ENCODE measurements at places on chromosomes 3 and 15.

DNA sequence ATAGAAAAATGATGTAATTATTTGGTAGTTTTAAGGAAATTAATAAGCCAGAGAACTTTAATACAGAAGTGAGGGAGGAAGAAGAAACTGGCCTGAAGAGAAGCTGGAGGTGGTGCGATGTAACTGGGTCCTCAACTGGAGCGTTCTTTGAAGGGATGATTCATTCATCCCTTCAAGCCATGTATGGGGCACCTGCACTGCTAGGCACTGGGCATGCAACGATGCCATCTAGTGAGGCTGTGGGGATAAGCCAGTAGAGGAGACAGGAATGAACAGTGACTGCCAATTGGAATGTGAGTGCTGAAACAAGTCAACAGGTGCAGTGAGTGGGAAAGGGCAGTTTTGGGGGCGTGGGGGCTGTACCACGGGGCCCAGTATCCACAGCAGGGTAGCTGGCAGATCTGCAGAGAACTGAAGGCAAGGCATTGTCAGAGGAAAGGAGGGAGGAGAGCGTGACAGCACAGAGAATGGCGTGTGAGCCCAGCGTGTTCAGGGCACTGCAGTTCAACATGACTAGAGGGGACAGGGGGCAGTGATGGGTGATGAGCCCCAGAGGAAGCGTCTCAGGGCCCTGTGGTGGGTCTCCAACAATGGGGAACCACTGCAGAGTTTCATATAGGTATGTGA lies 3.8 kb upstream of the KIF23 start:
- DNase-seq, result no peak

- no peak for DNase-seq
These were observed 3.5 kb downstream of the PFN2 start for GRCh38 chr3:149967086-149967685.

DNA sequence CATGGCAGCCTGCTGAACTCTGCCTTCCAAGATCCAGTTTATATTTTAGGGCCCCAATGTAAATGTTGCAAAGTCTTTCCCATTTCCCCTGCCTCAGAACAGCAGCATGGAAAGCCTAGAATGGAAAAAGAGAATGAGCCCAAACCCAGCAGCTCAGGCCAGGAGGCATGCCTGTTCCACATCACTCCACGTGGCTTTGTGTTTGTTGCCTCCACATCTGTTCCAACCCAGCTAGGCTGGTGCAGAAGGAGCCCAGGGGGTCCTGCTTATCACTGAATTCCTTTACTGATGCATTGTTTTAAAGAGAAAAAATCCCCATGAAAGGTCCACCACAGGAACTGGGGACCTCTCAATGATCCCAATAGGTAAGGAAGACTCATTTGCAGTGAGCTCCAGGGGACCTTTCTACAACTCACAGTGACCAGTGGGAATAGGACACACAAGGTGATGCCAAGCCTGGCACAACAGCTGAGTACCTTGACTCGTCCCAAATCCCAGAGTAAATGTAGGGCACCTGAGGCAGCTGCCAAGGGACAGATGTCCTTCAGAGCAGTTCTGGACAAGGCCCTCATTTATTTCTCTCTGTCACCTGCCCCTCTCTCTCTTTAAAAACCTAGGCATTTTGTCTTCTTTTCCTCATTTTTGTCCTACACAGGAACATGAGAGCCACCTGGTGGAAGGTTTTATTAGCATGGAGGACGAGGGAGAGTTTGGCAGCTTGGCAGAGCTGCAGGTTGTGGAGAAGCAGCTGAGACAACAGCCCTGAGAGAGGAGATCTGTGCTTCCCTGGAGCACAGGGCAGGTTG lies 41.7 kb upstream of the ADAMTS17 start:
- DNase-seq, result no peak

- no peak for DNase-seq
These were observed 80.6 kb downstream of the GTF2E1 start for GRCh38 chr3:120823156-120823555.

DNA sequence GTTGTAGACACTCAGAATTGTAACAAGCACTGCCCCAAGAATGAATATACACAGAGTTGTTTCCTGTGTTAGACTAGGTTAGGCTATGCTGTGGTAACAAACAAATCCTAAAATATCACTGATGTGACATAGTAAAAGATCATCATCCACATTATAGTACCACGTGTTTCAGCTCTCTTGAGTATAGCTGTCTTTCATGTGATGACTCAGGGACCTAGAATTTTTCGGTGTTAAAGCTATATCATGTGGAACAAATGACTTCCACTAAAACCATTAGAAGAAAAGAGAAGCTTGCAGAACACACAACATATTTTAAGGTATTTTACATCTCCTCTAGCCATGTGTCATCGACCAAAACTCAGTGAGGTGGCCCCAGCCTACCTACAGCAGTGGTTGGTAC lies 307.9 kb upstream of the RBMS3 start:
- no peak for DNase-seq

DNA sequence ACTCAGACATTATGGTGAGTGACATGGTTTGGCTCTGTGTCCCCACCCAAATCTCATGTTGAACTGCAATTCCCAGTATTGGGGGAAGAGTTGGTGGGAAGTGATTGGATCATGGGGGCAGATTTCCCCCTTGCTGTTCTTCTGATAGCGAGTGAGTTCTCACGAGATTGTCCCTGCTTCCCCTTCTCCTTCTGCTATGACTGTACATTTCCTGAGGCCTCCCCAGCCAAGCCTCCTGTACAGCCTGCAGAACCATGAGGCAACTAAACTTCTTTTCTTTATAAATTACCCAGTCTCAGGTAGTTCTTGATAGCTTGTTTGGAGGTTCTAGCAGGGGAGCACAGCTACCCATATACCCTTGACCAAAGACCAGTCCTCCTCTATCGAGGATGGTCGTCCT lies 45.9 kb downstream of the ADAM10 start:
- DNase-seq, result no peak

GRCh38 chr15:75785771-75786574 lies 57.3 kb upstream of the UBE2Q2 start:
- DNase-seq, result no peak

GRCh38 chr15:83716605-83717004 lies 62.7 kb downstream of the ADAMTSL3 start:
- DNase-seq, result no peak

All from activated T-helper 1 cell treated with anti-CD3 and anti-CD28 coated beads, Interleukin-2, amount 50 U/mL, for 16 hours (primary cell).